Glutamatergic neuron (in vitro differentiated cells): ENCODE measurements at places on chromosomes 4 and X.
A peak's percentile ranks its signal among the peaks of the same experiment; 100 is the strongest.

GRCh38 chrX:35016051-35016450, 73.5 kb downstream of the FAM47B start:
- no peak for DNase-seq

DNA sequence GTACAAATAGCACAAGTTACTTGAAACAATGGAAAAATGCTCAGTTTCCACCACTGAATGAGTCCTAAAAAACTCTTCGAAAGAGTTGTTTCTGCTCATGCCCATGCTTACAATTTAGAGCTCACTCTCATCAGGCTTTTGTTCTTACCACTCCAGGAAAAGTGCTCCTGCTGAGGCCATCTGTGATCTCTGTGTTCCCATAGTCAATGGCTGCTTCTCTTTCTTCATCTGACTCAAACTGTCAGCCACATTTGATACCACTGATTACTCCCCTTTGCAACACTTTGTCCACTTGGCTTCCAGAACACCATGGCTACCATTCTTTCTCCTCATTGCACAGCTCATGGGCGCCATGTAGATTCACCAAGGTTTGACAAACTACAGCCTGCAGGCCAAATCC, 80.0 kb upstream of the SLC34A2 start:
- no peak for DNase-seq

GRCh38 chr4:184383497-184384055, 90.8 kb downstream of the IRF2 start:
- peak; percentile 36 for DNase-seq

- DNase-seq, result no peak
Observed at GRCh38 chr4:150255610-150256224, 177.5 kb downstream of the DCLK2 start.

DNA sequence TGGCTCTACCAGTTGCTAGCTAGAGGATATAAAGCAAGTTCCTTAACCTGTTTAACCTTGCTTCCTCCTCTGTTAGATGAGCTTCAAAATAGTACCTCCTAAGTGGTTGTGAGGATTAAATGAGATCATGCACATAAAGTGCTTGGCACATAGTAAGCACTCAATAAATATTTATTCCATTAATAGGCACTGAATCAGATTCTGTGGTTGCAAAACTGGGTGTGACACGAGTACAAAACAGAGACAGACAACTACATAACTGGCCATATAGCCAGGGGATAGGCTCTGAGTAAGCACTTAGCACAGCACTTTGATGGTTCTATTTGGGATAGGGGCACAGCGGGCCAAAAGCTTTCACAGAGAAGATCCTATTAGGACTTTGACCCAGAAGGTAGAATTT, 150.3 kb downstream of the RELL1 start:
- no peak for DNase-seq
